ENCODE measurements at places on chromosomes 1 and 21.

DNA sequence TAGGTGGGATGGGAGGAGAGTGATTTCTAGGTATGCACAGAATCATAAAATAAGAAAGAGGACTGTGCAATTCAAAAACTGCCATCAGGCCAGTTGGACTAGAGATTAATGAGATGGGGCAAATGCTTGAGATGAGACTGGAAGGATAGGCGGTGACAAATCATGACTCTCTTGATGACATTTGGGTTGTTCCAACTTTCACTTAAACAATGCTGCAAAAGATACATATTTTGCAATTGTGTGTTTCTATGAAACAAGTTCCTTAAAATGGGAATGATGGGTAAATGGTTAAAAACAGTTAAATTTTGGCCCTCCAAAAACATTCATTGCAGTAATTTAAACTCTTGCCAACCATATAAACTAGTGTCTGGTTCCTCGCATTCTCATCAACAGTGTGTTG, 55.2 kb downstream of the RNASEL start:
- no peak for DNase-seq

DNA sequence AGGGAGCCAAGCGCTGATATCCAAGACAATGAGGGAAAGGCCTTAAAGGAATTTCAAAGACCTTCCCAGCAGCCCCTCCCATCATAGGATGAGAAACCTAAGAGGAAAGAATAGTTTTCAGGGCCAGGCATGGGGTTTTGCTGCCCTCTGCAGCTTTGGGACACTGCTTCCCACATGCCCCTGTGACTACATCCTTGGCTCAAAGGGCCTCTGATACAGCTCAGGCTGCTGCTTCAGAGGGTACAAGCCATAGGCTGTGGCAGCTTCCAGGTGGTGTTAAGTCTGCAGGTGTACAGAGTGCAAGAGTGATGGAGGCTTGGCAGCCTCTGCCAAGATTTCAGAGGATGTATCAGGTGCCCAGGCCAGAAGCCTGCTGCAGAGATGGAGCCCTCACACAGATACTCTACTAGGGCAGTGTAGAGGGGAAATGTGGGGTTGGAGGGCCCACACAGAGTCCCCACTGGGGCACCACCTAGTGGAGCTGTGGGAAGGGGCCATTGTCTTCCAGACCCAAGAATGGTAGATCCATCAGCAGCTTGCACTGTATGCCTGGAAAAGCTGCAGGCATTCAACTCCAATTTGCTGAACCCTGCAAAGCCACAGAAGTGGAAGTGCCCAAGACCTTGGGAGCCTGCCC, 125.8 kb downstream of the SLC45A1 start:
- DNase-seq = no peak

- DNase-seq = no peak
Measured at GRCh38 chr21:28154121-28154520, 838.6 kb downstream of the LTN1 start.

DNA sequence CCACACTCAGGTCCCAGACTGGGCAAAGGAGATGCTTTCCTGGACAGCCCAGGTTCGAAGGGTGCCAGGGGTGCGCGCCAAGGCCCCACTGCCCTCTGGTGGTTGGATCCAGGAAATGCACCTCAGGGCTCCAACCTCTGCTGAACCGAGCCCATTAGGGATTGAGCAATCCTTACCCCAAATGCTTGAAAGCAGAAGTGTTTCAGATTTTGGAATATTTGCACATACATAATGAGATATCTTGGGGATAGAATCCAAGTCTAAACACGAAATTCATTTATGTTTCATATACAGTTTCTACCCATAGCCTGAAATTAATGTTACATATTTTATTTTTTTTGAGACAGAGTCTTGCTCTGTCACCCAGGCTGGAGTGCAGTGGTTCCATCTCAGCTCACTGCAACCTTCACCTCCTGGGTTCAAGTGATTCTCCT, 57.4 kb downstream of the SLC9A1 start:
- DNase-seq = peak; percentile 86

GRCh38 chr1:13651279-13651678, 48.7 kb upstream of the PRDM2 start:
- DNase-seq = no peak

DNA sequence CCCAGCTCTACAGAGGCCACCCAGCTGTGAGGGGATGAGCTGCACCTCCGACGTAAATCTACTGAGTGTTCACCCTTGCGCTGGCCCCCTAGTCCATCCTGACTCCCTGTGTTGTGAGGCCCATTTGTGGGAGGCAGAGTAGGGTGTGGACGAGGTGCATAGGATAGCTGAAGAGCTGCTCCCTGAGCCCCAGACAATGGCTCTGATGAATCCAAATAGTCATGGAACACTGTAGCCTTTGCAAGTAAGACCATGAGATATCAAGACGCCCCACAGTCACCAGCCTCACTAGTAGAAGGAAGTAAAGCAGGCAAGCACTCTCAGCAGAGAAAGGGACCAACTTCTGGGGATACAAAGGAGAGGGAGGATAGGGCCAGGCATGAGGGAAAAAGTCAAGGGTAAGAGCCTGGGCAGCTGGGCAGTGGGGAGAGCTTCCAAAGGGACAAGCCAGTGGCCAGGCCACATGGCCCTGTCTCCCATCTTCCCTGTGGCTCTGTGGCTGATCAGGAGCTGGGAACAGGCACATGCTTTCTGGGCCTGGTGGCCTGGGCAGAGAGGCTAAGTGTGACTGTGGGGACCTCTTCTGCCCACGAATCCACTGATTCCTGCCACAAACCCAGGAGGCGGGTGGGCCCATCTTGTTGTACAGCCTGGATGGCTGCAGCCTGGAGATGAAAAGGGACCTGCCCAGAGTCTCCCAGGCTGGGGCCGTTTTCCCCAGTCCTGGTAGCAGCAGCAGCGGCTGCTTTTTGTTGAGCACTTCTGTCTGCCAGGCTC, 55.5 kb upstream of the EPS8L3 start:
- no peak for DNase-seq

- DNase-seq = no peak
Measured at GRCh38 chr1:210360852-210361477, 32.3 kb downstream of the HHAT start.

- no peak for DNase-seq
Measured at GRCh38 chr1:54379555-54380289, 26.5 kb downstream of the SSBP3 start.

- DNase-seq = no peak
Measured at GRCh38 chr1:72253132-72253531, 29.2 kb downstream of the NEGR1 start.

GRCh38 chr1:206833801-206834200, 31.6 kb upstream of the IL20 start:
- no peak for DNase-seq

DNA sequence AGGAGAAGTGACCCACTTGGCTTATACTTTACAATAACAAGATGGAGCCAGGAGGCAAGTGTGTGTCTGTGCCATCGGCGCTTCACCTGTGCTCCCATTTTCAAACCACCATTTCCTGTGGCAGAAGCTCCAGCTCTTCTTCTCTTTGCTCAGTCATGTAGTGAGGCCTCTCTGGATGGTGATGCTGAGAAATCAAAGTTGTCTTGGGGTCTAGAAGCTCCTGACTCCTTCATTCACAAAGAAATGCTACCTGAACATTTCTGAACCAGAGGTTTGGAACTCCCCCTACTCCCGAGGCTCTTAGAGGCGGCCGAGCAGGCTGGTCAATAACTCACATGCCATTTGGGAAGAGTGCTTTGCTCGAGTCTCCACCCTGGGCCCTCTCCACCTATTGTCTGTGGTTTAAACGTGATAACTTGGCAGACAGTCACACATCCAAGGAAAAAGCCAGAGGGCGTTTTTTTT, 18.0 kb downstream of the SLAMF1 start:
- DNase-seq = peak; percentile 63

DNA sequence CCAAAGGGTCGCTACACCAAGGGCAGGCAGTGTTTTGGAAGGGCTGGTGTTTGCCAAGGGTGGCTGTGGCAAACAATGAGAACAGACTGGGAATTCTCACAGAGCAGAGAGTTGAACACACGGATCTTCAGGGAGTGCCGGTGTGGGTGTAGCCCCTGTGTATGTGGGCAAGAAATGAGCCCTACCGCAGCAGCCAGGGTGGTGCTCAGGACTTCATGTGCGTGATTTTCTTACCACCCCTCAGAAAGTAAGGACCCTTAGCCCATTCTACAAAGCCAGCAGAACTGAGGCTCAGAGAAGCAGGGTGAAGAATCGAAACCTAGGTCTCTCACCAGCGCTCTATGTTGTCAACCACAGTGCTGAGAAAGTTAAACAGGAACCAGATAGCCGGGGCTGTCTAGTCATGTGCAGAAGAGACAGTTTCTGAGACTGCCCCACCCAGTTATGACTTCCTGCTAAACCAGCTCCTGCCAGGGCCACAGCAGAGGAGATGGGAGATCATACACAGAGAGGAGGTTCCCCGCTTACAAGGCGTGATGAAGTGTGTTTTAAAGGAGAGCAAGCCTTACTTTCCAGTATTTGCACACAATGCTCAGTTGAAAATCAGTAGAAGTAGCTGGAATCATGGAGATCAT, 21.9 kb upstream of the MORC3 start:
- peak; percentile 86 for DNase-seq

- DNase-seq = no peak
Measured at GRCh38 chr21:38420140-38420539, 78.1 kb downstream of the ERG start.

- DNase-seq = peak; percentile 87
Measured at GRCh38 chr1:42146626-42147320, 6.4 kb upstream of the GUCA2B start.

GRCh38 chr1:183995322-183996039, 42.0 kb downstream of the COLGALT2 start:
- no peak for DNase-seq

- DNase-seq = no peak
Measured at GRCh38 chr1:100146958-100147357, 14.0 kb downstream of the TRMT13 start.

DNA sequence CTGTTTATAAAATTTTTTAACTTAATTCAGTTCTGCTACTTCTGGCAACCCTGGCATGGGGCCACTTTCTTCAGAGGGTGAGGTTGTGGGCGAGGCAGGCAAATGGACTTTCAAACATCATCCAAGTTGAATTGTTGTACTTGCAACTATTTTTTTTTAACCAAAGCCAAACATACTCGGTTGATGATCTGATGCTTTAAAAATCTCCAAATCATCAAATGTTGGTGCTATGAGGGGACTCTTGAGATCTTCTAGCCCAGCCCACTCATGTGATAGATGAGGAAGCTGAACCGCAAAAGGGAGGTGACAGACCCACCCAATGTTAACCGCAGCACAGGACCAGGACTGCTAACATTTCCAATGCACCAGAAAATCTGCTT, 6.7 kb downstream of the SLC1A7 start:
- no peak for DNase-seq

GRCh38 chr1:8359617-8360481, 41.9 kb downstream of the SLC45A1 start:
- DNase-seq = no peak

GRCh38 chr1:170619241-170620028, 44.5 kb upstream of the PRRX1 start:
- DNase-seq = no peak

DNA sequence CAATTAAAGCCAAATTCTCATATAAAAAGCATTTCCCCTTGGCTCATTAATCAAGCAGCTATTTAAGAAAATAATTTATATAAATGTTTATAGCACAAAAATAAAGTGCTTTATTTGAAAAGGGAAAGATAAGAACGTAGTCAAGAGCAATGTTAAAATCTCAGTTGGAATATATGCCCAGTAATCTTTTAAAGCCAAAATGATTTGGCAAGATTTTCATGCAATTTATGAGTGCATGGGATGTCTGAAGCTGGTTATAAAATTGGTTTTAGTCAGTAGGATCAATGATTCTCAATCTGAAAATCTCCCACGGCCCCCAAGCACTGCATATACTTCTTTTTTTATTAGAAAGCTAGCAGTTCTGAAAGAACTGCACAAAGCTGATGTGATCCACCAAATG, 188.8 kb downstream of the RERE start:
- DNase-seq = no peak
